ENCODE measurements at places on chromosomes 12 and 14.

- no peak for DNase-seq
Measured at GRCh38 chr12:111767362-111768158, 827 bp downstream of the ALDH2 start.

- no peak for DNase-seq
Measured at GRCh38 chr12:105928436-105928835, 210.3 kb downstream of the NUAK1 start.

DNA sequence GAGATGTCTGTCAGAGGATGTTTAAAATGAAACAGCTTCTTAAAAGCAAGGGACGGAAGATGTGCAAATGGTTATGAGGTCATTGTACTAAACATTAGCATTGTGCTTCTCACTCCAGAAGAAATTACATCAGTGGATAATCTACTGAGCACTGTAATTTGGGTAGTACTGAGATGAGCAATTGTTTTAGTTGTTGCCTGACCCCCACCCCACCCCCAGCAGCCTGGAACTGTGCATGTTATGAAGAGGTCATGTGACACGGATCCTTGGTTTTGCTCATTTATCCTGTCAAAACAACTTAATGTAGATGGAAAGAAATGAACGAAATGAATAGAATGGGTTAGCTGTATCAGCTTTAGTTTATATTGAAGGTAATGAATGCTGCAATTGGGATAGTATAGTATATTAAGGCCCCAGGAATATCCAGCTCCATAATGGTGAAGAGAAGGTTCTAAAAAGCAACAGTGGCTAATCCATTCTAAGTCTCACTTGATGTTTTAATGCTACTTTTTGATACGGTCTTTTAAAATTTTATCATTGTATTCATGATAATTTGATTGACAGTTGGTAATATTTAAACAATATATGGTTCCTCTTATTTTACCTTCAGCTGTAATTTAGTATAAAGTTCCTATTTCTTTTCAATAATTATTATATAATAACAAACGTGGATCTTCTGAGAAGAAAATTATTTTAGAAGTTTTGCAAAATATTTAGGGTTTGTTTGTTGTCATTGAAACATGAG is 58.5 kb downstream of the WNK1 start:
- DNase-seq, result no peak

GRCh38 chr12:6364044-6364374 is 11.4 kb downstream of the SCNN1A start:
- no peak for DNase-seq

DNA sequence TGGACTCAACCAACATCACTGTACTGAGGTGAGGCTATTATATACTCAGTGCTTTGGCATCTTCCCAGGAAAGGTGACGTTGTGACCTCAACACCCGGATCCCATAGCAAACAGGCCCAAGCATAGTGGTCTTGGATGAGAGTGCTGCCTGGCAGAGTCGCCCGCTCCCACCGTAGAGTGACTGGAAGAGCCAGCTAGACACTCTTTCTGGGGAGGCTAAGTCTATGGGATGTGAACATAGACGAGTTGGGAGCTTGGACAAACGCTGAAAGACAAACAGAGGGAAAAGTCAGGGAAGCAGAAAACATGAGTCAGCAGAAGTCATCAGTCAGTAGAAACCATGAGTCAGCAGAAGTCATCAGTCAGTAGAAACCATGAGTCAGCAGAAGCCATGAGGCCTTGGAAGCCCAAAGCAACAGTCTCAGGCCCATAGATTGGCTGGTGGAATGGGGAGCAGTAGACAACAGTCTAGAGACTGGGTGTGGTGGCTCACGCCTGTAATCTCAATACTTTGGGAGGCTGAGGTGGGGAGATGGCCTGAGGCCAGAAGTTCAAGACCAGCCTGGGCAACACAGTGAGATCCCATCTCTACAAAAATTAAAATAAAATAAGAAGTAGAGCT is 66.4 kb upstream of the MAP1LC3B2 start:
- DNase-seq, result no peak

DNA sequence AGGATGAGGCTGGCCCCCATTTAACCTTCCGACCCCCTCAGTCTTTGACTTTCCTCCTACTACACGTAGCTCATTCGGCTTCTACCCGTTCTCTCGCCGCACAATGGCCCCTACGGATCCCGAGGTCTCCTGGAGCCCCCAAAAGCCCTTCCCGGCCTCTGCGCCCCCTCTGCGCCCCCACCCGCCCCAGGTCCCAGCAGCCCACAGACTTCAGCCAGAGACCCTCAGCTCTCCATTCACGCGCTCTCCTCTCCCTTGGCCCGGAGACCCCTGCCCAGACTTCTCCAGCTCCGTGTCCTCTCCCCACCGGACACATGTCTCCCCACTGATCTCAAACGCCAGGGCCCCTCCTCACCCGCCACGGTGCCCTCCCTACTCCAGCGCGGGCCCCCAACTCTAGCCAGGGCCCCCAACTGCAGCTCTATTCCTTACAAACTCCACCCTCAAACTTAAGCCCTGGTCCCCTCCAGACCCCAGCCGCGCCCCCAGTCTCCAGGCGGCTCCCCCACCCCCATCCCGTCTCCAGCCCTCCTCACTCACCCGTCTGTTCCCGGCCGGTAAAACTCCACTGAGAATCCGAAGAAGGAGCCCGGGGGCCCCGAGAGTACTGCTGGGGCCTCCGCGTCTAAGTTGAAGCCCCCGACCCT is 502 bp downstream of the ITGA5 start:
- DNase-seq, result no peak

DNA sequence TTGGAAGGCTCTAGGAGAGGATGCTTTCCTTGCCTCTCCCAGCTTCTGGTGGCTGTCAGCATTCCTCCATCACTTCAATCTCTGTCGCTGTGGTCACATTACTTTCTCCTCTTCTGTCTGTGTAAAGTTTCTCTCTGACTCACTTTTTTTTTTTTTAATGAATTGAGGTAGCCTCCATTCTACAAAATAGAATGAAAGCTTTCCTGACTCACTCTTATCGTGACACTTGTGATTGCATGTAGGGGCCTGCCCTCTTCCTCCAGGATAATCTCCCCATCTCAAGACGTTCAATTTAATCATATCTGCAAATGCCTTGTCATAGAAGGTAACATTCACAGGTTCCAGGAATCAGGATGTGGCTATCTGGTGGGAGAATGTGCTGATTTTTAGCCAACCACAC is 153.5 kb upstream of the HMGA2 start:
- no peak for DNase-seq

GRCh38 chr14:100215330-100215885 is 23.5 kb upstream of the YY1 start:
- no peak for DNase-seq

Data from brain pericyte (primary cell).